Fibroblast of villous mesenchyme (primary cell): ENCODE measurements at places on chromosomes 16 and 17. TPM values are rescaled to one million over a fixed set of nuclear protein-coding genes. Genes with fewer than 3 reads are reported as not detected.

NUPR1 gene
- total RNA-seq = 8.2 and 27.7 TPM in 2 replicates

ALOX15B gene
- total RNA-seq = not detected in 2 replicates

ASGR1 gene
- total RNA-seq = 0.43 and 0.64 TPM in 2 replicates

HID1 gene
- total RNA-seq = 3.5 and 4.3 TPM in 2 replicates

PRDM7 gene
- not detected in 2 replicates for total RNA-seq

LGALS9B gene
- not detected in 2 replicates for total RNA-seq

CA4 gene
- not detected in 2 replicates for total RNA-seq

KCNJ12 gene
- total RNA-seq = under 0.01 TPM in 2 replicates

TERB1 gene
- under 0.01 TPM in 1 of 2 replicates, not detected in the other for total RNA-seq

TPSD1 gene
- total RNA-seq = not detected in 2 replicates

SPECC1 gene
- 110 and 148 TPM in 2 replicates for total RNA-seq

NPIPB6 gene
- total RNA-seq = not detected in 2 replicates

NHERF2 gene
- 52.7 and 59.3 TPM in 2 replicates for total RNA-seq

KRT20 gene
- total RNA-seq = not detected in 2 replicates

PKMYT1 gene
- 6.9 and 8.4 TPM in 2 replicates for total RNA-seq

C17orf78 gene
- not detected in 2 replicates for total RNA-seq

TMEM235 gene
- not detected in 2 replicates for total RNA-seq

DPEP3 gene
- not detected in 2 replicates for total RNA-seq

PLCD3 gene
- total RNA-seq = 41.9 and 62.6 TPM in 2 replicates

PRAC1 gene
- total RNA-seq = not detected in 2 replicates

EFTUD2 gene
- 75.6 and 83.8 TPM in 2 replicates for total RNA-seq

CX3CL1 gene
- total RNA-seq = 0.32 TPM in 1 of 2 replicates, not detected in the other

ZNF19 gene
- 2.2 and 2.6 TPM in 2 replicates for total RNA-seq

FBXL19 gene
- total RNA-seq = 26.8 and 29.3 TPM in 2 replicates

STX1B gene
- 2.2 and 2.6 TPM in 2 replicates for total RNA-seq

MYH11 gene
- total RNA-seq = under 0.01 and 0.64 TPM in 2 replicates

CCDC154 gene
- under 0.01 TPM in 2 replicates for total RNA-seq

SNAI3 gene
- total RNA-seq = not detected in 2 replicates

ETV4 gene
- 4.7 and 4.8 TPM in 2 replicates for total RNA-seq

ABI3 gene
- total RNA-seq = 0.64 and 1.7 TPM in 2 replicates

CNGB1 gene
- total RNA-seq = not detected in 2 replicates

KDM6B gene
- 3.0 and 5.8 TPM in 2 replicates for total RNA-seq

ALOXE3 gene
- not detected in 2 replicates for total RNA-seq

ZFP3 gene
- total RNA-seq = 1.6 and 2.2 TPM in 2 replicates

SPNS2 gene
- under 0.01 and 0.43 TPM in 2 replicates for total RNA-seq

IL34 gene
- total RNA-seq = 1.3 and 1.7 TPM in 2 replicates
